ENCODE measurements at places on chromosomes 6 and 20. TPM values are rescaled to one million over a fixed set of nuclear protein-coding genes. Genes with fewer than 3 reads are reported as not detected.

The DDX43 gene
- total RNA-seq: 0.35 TPM

The PBX2 gene
- total RNA-seq: 31.3 TPM

The SLC35F1 gene
- total RNA-seq: 1.9 TPM

The ZKSCAN3 gene
- total RNA-seq: 8.2 TPM

The DPM1 gene
- total RNA-seq: 52.3 TPM

The TINAG gene
- 0.04 TPM for total RNA-seq

The LINC00237 gene
- total RNA-seq: 0.18 TPM

The RBPJL gene
- not detected for total RNA-seq

The MUC21 gene
- not detected for total RNA-seq

The MRAP2 gene
- 30.6 TPM for total RNA-seq

The STMND1 gene
- not detected for total RNA-seq

The APOM gene
- 2.6 TPM for total RNA-seq

The DLK2 gene
- total RNA-seq: 2.0 TPM

The HINT3 gene
- 23.1 TPM for total RNA-seq

The TREM2 gene
- 0.75 TPM for total RNA-seq

The ARFGEF2 gene
- total RNA-seq: 16.8 TPM

The CLPSL2 gene
- not detected for total RNA-seq

The KCNQ2 gene
- 2.9 TPM for total RNA-seq

The OXT gene
- 0.66 TPM for total RNA-seq

The C20orf141 gene
- total RNA-seq: not detected

The EPPIN gene
- not detected for total RNA-seq

Measured in muscle of leg (tissue), 16 donors.